ENCODE measurements at places on chromosomes 7 and 10.

GRCh38 chr10:113753020-113753692, 1.7 kb downstream of the PLEKHS1 start:
- DNase-seq, result no peak

- DNase-seq, result no peak
Observed at GRCh38 chr7:28793381-28794085, 164.6 kb downstream of the TRIL start.

- DNase-seq, result no peak
Observed at GRCh38 chr10:299969-300368, 164.7 kb downstream of the ZMYND11 start.

DNA sequence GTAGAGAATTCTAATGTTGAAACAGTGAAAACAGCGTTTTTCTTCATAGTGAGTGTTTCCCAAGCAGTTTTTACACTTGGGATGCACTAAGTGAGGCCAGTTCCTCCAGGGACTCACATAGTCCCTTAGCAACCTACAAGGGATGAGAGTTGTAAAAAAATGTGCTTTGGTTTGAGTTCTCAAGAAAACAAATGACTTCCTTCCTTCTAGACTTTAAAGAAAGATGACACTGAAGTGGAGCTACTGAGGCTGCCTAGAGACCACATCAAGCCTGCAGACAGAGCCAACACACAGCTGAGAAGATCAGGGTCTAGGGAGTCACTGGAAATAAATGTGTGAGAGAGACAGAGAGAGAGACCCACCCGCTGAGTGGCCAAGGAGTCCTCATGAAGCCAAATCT, 264.4 kb downstream of the TNS3 start:
- no peak for DNase-seq

DNA sequence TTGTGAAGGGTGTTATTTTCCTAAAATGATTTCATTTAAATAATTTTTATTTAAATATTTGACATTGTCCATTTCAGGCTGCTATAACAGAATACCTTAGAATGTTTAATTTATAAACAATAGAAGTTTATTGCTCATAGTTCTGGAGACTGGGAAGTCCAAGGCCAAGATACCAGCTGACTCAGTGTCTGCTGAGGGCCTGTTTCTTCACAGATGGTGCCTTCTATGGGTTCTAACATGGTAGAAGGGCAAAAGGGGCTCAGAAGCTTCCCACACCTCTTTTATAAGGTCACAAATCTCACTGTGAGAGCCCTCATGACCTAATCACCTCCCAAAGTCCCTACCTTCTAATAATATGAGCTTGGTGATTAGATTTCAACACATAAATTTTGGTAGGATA, 50.7 kb downstream of the MTURN start:
- DNase-seq, result no peak

DNA sequence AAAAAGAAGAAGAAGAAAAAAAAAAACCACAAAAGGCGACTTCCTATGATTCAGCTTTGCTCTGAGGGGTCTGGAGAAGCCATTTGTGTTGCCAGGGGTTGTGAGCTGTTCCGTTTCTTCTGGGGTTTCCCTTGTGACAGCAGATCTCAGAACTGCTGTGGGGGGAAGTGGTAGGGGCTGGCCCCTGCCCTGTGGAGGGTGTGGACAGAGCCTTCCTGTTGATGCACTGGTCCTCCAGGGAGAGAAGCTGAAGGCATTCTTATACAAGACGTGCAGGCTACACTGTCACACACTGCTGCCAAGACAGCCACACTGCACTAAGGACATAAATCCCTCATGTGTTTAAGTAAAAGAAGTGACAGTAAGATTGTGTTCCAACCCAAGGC, 17.3 kb upstream of the CSGALNACT2 start:
- DNase-seq, result no peak

- DNase-seq, result no peak
Observed at GRCh38 chr7:55539380-55539779, 32.9 kb downstream of the VOPP1 start.

GRCh38 chr7:11538751-11539299, 293.2 kb downstream of the THSD7A start:
- DNase-seq, result no peak

- no peak for DNase-seq
Observed at GRCh38 chr7:104956753-104957450, 57.1 kb upstream of the KMT2E start.

DNA sequence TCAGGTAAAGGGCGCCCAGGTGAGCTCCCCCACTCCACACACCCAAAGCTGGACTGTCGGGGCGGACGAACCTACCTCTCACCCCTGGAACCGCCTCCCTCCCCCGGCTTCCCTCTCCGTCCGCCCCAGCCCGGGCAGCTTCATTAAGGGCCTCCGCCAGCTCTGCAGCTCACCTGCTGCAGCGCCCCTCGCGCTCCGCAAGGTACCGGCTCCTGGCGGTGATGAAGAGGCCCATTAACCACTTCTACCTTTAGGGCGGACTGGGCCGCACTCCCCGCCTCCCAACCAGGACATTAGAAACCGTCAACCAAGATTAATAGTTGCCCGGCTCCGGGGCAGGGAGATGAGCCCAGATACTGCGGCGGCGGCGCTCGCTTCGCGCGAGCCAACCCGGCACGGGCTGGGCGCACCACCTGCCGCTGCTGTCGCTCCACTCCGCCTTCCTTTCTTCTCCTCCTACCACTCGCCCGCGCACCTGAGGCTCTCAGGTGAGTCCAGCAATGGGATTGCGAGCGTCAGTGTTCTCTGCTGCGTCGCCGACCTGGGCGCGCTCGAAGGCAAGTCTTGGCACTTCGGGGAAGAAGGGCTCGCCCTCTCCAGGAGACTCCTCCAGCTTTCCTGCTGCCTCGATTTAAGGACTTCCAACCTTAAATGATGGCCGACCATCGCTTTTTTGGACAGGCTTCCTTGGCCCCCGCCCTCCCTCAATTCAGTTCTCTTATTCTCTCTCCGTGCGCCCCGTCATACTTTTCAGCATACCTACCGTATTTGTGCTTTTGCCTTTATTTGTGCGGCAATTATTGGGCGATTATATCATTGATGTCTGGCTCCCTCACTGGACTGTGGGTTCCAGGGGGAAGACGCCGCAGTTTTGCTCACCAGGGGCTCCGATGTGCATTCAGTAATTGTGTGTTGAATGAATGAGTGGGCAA, 13.6 kb upstream of the KAZALD1 start:
- no peak for DNase-seq

DNA sequence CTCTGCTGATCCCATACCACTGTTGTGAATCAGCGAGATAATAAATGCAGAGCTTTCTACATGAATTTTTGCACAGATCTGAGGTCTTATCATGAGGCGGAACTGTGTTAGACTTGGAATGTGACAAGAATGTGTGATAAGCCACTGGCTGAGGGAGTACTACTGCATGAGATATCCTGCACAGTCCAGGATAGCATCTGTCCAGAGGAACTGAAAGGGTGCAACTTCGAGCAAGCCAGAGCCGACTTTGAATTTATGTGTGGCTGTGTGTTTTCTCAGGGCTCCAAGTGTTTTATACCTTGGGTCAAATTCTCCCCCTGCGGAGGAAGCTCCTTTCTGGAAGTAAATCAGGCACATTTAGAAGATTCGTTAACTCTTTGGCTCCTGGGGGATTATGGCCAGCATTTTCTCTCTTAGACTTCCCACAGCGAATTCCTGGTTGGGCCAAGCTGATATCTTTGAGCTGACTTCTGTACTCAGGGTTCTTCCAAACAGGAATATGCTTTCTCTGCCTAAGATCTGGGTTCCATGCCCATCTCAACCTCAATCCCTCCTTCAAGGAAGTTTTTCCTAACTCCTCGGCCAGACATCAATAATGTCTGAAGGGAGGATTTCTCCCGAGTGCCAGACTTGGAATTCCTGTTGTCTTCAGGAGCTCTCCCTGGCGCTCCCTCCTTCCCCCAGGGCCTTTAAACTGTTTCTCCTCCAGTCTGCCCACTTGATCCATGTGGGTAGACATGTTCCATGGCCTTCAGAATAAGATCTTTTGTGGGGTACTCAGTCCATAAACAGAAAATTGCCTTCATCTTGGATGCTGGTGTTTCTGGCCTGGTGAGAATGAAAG, 2.5 kb upstream of the MEST start:
- no peak for DNase-seq

- no peak for DNase-seq
Observed at GRCh38 chr7:3916146-3916545, 615.1 kb downstream of the SDK1 start.

DNA sequence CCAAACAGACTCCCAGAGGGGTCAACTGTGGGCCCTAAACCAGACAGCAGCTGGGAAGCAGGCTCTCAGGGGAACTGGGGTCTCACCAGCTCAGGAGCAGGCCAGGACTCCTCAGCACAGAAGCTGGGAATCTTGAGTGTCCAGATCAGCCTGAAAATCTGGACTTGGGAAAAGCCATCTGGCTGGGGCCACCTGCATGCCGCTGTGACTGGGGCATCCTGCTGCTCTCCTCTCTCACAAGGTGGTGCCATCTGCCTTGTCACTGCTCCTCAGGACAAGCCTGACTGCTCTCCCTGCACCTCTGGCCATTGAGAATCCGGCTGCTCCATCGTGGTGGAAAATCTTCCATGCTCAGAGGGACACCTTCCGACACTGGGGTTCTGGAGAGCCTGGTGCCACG, 141.4 kb downstream of the PLPP4 start:
- DNase-seq, result no peak

DNA sequence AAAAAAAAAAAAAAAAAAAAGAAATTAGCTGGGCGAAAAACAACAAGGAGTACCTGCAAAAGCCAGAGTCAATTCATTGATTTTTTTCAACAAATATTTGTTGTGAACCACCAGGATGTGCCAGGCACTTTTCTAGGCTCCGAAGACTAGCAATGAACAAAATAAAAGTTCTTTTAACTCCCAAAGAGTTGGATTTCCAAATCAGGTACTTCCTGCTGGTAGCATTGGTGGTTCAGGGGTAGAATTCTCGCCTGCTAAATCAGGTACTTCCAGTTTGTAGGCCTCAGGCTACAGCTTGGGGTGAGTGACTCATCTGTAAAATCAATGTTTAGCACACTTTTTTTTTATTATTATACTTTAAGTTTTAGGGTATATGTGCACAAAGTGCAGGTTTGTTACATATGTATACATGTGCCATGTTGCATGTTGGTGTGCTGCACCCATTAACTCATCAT, 10.9 kb downstream of the PPA1 start:
- no peak for DNase-seq

DNA sequence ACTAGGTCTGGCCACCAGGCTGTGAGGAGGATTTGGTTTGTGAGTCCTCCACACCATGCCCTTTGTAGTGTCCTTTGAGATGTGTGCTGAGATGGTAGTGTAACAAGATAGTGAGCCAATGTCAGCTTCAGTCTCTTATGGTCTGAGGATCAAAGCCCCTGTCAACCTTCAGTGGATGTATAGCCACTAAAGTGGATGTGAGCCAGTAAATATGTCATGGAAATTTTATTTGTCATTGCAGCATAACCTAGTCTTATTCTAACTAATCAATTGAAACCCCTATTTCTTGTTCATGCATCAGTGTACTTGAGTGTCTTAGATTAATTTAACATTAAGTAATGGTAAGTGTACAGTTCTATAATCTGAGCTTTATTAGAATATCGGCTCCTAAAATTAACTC, 51.0 kb upstream of the WAC start:
- no peak for DNase-seq

Data from stimulated activated CD8-positive, alpha-beta memory T cell treated with anti-CD3 and anti-CD28 coated beads, Interleukin-7, amount 100 ng/mL, for 1 hour (primary cell).